Prostate gland (tissue), 2 donors: ENCODE measurements at places on chromosomes 3 and 15. TPM values are rescaled to one million over a fixed set of nuclear protein-coding genes. Genes with fewer than 3 reads are reported as not detected.

GAP43 gene
- 0.74 TPM for total RNA-seq

DBR1 gene
- total RNA-seq: 15.8 TPM

CDHR4 gene
- total RNA-seq: not detected

DNA sequence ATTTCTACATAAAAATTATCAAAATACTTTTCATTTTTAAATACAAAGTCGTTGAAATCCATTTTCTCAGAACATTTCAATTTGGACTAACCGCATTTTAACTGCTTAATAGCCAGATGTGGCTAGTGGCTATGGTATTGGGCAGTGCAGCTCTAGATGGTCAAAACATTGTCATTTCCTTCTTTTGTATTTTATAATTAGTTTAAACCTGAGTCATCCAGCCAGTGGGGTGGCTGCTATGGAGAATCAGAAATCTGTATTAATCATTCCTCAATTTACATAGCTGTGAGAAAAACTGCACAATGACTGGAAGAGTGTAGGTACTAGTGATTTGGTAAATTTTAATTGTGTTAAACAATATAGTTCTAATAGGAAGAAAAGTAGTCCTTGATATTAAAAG, 245.3 kb downstream of the PDZRN3 start:
- no peaks in the 10 kb centered on the region for H3K27me3 ChIP-seq
- H3K4me1 ChIP-seq: no peaks in the 10 kb centered on the region
- no peak overlapping the region for H3K4me3 ChIP-seq
- H3K36me3 ChIP-seq: no peaks in the 10 kb centered on the region
- no peak for DNase-seq

- DNase-seq: no peak
- peaks cover 2% of the 10 kb centered on the region for H3K4me1 ChIP-seq
- H3K27me3 ChIP-seq: no peaks in the 10 kb centered on the region
- H3K36me3 ChIP-seq: no peaks in the 10 kb centered on the region
- no peak overlapping the region for H3K4me3 ChIP-seq
Observed at GRCh38 chr15:76181705-76182107, 121.9 kb downstream of the TMEM266 start.

GRCh38 chr3:128063865-128064264, 11.6 kb downstream of the SEC61A1 start:
- no peak overlapping the region for H3K27ac ChIP-seq
- H3K27me3 ChIP-seq: no peaks in the 10 kb centered on the region
- no peaks in the 10 kb centered on the region for H3K4me1 ChIP-seq
- H3K36me3 ChIP-seq: peaks cover 53% of the 10 kb centered on the region

DNA sequence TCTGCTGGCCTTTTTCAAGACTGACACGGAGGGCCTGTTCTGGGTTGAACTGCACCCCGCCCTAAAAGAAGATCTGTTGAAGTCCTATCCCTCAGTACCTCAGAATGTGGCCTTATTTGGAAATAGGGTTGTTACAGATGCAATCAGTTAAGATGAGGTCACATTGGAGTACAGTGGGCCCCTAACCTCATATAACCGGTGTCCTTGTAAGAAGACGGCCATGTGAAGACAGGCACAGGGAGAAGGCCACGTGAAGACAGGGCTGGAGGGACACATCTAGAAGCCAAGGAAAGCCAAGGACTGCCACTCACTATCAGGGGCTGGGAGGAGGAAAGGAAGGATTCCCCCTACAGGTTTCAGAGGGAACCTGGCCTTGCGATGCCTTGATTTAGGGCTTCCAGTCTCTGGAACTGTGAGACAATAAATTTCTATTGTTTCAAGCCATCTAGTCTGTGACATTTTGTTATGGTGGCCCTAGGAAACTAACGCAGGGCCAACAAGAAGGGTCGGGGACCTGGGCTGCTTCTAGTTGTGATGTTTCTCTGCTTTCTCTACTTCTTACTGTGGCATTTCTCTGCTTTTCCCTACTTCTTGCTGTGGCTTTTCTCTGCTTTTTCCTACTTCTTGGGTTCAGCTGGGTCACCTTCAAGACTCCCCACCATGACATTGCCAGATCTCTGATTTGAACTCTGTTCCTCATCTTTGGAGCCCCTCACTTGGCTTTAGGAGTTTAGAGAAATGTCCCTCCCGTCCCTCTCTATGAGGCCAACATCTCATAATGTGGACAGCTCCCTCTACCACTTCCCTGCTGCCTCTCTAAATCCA, 4.8 kb upstream of the CCDC174 start:
- no peak for DNase-seq
- H3K4me3 ChIP-seq: no peak overlapping the region
- H3K36me3 ChIP-seq: no peaks in the 10 kb centered on the region

DNA sequence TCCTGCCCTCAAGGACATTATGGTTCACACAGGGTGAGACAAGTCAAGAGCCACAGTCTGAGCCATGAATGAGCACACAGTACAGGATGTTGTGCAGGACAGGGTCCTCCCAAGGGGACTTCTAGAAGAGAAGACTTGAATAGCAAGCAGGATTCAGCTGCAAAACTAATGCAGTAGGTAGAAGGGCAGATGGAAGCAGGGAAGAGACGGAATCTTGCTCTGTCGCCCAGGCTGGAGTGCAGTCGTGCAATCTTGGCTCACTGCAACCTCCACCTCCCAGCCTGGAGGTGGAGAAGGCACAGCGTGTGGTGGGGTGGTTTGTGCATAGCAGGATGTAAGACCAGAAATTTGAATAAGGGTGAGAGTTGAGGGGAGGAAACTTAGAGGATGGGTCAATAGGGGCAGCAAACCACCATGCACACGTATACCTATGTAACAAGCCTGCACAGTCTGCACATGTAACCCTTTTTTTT, 8.0 kb downstream of the BCL2L10 start:
- no peaks in the 10 kb centered on the region for H3K27me3 ChIP-seq
- no peak overlapping the region for H3K4me3 ChIP-seq
- no peaks in the 10 kb centered on the region for H3K4me1 ChIP-seq
- no peak overlapping the region for H3K27ac ChIP-seq

GRCh38 chr3:102718651-102719050, 283.8 kb downstream of the ZPLD1 start:
- H3K36me3 ChIP-seq: no peaks in the 10 kb centered on the region
- H3K4me1 ChIP-seq: no peaks in the 10 kb centered on the region
- H3K27ac ChIP-seq: no peak overlapping the region
- DNase-seq: no peak
- H3K27me3 ChIP-seq: no peaks in the 10 kb centered on the region

A4GNT gene
- total RNA-seq: not detected
